Activated naive CD8-positive, alpha-beta T cell treated with anti-CD3 and anti-CD28 coated beads, Interleukin-2, amount 50 U/mL, for 16 hours (primary cell): ENCODE measurements at places on chromosomes 12 and 14.
A peak's percentile ranks its signal among the peaks of the same experiment; 100 is the strongest.

GRCh38 chr12:43969882-43970281, 134.0 kb downstream of the TMEM117 start:
- no peak for DNase-seq

GRCh38 chr12:106291342-106291741, 11.2 kb upstream of the TCP11L2 start:
- DNase-seq: no peak

- DNase-seq: no peak
Observed at GRCh38 chr12:30978639-30979038, 52.1 kb downstream of the TSPAN11 start.

- no peak for DNase-seq
Observed at GRCh38 chr14:106788534-106788933, 1262.2 kb downstream of the TMEM121 start.

DNA sequence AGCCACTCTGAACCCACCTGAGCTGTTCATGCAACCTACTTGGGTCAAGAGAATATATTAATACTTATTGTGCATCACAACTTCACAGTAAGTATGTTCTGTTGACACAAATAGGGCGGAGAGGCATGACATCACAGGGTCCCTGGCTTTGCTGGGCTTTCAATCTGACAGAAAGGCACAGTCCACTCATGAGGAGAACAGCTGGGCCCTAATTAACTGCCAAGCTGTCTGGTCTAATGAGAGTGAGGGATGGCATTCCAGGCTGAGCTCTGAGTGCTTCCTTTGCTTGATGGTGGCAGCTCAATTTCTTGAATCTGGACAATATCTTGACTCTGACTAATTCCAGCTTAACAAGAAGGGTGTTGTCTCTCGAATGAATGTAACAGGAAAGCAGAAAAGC, 2.0 kb downstream of the EFCAB11 start:
- DNase-seq: no peak

DNA sequence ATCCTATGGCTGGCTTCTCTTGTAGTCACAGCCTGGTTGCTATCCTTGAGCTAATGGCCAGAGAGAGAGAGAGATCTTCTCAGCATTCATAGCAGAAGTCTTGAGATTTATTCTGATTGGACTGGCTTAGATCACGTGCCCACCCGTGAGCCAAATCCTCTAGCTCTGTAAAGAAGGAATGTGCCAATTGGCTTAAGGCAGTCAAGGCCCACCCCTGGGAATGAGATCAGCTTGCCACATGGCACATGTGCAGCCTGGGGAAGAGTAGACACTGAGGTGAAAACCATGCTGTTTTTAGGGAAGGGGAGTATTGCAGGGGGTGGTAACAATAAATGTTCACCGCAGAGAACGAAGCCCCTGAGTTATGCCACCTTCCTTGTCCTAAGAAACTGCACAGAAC, 36.3 kb downstream of the PLEKHG7 start:
- DNase-seq: no peak

DNA sequence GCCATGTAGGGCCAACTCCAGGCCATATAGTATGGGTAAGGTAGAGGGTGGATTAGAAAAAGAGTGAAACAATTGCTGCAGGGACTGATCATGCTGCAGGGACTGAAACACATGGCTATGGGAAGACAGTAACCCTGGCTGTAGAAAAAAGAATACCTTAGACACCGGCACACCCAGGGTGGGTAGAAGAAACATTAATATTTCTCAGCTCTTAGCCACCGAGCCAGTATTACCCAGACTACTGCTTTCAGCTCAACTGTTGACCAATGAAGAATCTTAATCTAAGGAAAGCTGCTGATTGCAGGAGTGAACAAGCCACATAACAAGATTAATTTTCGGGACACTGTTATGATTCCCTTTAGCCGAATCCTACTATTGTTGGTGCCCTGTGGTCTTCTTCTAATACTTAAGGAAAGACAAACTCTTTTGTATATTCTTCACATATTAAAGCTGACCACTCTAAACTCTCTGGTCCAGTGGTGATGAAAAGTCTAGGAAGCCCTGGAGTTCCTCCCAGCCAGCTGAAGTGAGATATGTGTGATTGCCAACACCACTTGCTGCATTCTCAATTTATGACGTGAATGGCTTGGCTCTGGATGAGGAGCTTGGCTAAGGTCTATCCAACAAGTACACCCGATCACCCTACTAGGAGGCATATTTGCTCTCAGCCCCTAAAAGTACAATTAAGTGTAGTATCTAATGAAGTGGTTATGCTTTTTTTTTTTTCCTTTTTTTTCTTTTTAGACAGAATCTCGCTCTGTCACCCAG, 69.2 kb downstream of the NOVA1 start:
- DNase-seq: no peak

- DNase-seq: no peak
Observed at GRCh38 chr12:103820361-103820760, 20.7 kb downstream of the NT5DC3 start.

- DNase-seq: peak; percentile 24
Observed at GRCh38 chr14:102362084-102362483, 606 bp downstream of the CINP start.

DNA sequence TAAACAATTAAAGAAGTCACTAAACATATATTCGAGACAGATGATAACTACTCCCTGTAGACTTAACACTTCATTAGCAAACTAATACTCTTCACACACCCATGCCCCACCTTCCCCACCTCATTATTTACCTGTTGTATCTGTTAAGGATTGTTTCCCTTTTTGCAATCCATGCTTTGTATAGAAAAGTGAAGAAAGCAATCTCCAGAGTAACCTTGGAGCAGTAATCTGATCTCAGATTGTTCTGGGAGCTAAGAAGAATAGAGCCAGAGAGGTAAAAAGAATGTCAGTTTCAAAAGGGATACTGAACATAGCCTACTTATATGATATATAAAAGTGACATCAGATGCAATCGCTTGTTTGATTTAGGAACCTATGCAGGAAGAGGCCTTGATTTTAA, 37.4 kb downstream of the PLEKHA5 start:
- DNase-seq: no peak

GRCh38 chr14:105142651-105143450, 25.7 kb downstream of the JAG2 start:
- DNase-seq: no peak

- no peak for DNase-seq
Observed at GRCh38 chr12:109464642-109465351, 12.3 kb downstream of the KCTD10 start.

GRCh38 chr12:117607778-117608177, 246.4 kb upstream of the NOS1 start:
- no peak for DNase-seq

GRCh38 chr14:65565948-65566347, 153.4 kb downstream of the FUT8 start:
- DNase-seq: no peak

- DNase-seq: no peak
Observed at GRCh38 chr12:49111206-49111605, 559 bp upstream of the LMBR1L start.
